ENCODE measurements at places on chromosomes 16 and 17.

GRCh38 chr17:80259457-80260068 lies 1.1 kb upstream of the RNF213 start:
- DNase-seq: no peak

DNA sequence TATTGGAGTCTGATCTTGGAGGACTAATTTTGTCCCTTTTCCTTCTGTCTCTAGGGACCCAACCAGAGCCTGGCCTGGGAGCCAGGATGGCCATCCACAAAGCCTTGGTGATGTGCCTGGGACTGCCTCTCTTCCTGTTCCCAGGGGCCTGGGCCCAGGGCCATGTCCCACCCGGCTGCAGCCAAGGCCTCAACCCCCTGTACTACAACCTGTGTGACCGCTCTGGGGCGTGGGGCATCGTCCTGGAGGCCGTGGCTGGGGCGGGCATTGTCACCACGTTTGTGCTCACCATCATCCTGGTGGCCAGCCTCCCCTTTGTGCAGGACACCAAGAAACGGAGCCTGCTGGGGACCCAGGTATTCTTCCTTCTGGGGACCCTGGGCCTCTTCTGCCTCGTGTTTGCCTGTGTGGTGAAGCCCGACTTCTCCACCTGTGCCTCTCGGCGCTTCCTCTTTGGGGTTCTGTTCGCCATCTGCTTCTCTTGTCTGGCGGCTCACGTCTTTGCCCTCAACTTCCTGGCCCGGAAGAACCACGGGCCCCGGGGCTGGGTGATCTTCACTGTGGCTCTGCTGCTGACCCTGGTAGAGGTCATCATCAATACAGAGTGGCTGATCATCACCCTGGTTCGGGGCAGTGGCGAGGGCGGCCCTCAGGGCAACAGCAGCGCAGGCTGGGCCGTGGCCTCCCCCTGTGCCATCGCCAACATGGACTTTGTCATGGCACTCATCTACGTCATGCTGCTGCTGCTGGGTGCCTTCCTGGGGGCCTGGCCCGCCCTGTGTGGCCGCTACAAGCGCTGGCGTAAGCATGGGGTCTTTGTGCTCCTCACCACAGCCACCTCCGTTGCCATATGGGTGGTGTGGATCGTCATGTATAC lies 8.0 kb downstream of the GPRC5C start:
- DNase-seq: no peak

- no peak for DNase-seq
Observed at GRCh38 chr17:80168371-80168770, 1.5 kb upstream of the CARD14 start.

DNA sequence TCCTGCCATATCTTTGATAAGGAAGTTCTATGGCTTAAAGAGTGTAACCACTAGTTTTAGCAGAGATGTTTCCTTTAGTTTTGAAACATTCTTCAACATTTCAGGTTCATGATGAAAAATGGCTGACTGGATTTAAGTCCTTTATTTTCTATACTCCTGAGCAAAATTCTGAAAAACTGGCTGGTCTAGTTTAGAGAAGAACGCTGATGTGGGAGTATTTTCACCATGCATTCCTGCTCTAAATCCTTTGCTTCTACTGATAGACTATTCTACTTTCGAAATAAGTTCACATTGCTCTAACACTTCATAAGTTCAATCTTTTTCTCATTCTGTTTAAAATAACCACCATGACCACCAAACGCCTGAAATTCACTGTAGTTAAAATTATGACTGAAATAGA lies 281.9 kb downstream of the FTO start:
- no peak for DNase-seq

GRCh38 chr16:70611224-70611598 lies 35.1 kb upstream of the IL34 start:
- no peak for DNase-seq

DNA sequence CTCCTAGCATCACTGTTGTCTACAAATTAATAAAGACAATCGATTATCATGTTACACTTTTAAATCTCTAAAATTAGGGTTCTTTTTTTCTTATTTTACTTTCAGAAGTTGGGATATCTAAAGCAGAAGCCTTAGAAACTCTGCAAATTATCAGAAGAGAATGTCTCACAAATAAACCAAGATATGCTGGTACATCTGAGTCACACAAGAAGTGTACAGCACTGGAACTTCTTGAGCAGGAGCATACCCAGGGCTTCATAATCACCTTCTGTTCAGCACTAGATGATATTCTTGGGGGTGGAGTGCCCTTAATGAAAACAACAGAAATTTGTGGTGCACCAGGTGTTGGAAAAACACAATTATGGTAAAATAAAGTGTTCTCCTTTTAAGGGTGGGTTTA lies 2.4 kb downstream of the RAD51C start:
- DNase-seq: no peak

- no peak for DNase-seq
Observed at GRCh38 chr17:61053469-61053868, 346.2 kb upstream of the TBX2 start.

DNA sequence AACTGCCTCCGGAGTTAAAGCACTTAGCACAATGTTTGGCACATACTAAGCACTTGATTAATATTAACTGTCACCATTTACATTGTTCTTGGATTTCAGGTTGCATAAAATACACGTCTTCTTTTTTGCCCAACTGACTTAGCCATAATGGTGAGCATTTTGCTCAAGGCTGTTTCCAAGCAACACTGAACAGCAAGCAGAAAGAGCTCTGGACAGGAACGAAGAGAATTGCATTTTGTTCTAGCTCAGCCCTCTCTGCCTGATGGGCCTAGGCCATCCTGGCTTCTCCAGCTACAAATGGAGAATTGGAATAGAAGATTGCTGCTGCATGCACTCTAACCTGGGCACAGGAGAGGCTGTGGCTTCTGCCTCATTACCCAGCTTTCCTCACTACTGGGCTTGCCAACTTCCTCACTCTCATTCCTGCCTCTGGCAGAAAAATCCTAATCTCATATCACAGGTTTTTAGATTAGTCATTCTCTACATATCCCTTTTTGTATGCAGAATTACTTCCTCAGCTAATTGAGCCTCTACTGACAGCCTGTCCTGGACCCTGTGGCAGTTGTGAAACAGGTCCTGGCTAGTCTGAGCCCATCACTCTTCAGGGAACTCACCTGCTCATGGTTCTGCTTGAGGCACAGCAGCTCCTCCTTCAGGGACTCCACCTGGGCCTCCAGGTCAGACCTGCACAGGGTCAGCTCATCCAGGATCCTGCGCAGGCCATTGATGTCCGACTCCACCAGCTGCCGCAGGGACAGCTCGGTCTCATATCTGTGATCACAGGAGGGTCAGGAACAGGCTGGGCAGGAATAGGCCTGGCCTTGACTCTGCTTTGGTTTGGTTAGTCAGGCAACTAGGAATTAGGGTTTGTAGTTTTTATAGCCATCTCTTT lies 2.5 kb downstream of the KRT33A start:
- no peak for DNase-seq

GRCh38 chr16:12010388-12011251 lies 34.1 kb downstream of the SNX29 start:
- no peak for DNase-seq

DNA sequence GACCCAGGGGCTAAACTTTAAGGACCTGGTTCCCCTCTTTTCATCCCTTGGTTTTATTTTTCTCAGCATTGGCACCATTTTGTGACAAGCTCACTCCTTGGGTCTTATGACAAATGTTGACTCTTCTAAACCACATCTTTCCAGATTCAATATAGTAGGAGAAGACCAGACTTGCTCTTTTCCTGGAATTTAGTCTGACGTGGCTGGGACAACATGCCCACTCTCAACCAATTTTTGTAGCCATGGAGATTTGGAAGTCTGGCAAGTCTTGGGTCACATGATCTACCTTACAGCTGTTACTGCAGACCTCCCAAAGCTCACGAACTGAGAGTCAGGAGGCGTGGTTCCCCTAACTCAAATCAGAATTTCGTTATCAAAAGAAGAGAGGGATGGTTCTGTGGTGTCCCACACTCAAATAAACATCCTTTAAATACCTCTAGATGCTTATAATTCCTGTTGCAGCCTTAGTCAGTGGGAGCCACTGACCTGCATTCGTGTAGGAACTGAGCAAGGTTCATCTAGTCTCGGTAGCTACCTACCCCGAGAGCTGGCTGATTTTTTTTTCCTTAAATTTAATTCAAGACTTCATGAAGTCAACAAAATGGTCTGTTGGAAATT lies 683.5 kb downstream of the MAF start:
- no peak for DNase-seq

- peak; percentile 51 for DNase-seq
Observed at GRCh38 chr17:48997827-48998586, 822 bp downstream of the IGF2BP1 start.

DNA sequence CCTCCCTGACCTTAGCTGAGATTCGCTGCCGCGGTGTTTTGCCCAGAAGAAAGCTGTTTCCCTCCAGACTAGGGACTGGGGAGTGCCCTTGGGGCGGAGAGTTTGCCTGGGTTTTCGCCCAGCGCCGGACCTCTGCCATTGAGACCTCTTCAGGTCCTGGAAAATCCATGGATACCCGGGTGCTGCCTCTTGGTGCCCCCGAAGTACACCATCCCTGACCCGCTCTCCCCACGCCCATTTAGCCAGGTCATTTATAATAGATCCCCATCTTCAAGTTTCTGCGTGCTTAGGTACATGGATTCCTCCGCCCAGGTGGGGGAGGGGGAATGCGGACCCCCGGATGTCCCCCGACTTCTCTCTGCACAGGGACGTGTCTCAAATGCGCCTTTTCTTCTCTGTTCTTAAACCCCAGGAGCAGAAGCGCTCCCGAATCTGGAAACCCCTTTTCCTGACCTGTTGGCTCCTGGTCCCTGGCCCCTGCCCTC lies 15.0 kb upstream of the CBX8 start:
- no peak for DNase-seq

DNA sequence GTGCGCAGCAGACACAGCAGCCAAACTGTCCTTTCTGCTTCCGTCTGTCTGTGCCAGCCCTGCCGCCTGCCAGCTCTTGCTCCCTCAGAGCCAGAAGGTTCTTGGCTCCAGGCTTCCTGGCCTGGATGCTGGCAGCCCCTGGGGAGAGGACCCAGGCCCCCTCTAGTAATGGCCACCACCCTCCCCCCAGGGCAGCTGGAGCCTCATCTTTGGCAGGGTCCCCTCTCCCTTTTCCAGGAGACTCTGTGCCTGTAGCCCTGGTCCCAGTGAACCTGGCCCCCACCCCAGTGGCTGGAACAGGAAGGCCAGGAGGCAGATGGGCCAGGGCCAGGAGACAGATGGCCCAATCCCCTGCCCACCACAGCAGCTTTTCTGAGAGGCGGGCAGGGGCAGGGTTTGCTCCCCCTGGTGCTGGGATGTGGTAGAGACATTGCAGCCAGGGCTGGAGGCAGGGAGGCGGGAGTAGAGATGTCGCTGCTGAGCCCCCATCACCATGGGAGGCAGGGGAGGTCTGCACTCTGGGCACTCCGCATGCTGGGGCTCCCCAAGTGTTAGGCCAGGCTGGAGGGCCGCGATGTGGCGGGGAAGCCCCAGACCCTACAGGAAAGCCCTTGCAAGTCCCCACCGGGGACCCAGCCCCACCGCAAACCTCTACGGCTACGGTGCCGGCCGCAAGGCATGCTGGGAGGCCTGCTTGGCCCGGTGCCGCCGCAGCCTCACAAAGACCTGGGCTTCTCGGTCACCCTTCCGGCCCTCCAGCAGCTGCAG lies 16.7 kb downstream of the UNC13D start:
- DNase-seq: peak; percentile 81

GRCh38 chr16:47787696-47788095 lies 326.6 kb downstream of the PHKB start:
- DNase-seq: no peak

GRCh38 chr16:54355251-54355650 lies 68.7 kb upstream of the IRX3 start:
- DNase-seq: no peak

GRCh38 chr16:22664561-22664997 lies 149.4 kb upstream of the HS3ST2 start:
- no peak for DNase-seq

GRCh38 chr17:17109907-17110306 lies 67.7 kb downstream of the MPRIP start:
- DNase-seq: no peak

DNA sequence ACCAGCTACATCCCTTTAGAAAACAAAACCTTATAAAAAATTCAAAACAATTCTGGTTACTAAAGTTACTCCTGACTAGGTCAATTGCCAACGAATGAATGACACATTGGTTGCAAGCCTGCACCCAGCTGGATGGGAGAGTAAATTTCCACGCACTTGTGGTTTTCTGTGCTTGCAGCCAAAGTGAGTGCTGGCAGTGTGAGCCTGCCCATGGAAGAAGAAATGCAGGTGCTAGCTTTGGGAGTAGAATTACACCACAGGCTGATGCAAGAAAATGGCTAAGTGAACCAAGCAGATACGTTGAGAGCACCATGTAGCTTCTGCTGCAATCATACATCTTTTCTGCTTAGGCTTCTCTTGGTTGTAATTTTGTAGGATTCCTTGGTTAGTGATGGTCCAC lies 74.6 kb downstream of the SYCE1L start:
- no peak for DNase-seq

- DNase-seq: no peak
Observed at GRCh38 chr16:62256406-62256805, 220.2 kb upstream of the CDH8 start.

DNA sequence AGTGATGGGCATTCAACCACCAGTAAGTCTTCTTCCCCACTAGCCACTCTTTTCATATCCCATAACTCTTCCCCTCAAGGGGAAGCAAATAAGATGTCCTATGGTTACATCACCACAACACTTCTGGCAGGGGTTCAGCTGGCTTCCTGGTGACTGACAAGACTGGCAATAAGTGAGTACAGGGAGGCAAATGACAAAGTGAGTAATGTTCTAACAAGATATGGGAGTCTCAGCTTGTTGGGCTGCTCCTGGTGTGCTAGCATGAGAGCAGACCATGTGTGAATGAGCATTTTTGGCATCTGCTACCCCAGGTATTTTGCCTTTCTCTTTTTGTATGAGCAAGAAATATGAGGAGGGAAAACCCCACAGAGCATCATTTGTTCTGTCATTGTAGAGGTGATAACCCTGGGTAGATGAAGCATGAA lies 9.9 kb downstream of the TMIGD1 start:
- DNase-seq: peak; percentile 59

GRCh38 chr16:35565626-35566025 lies 2106.2 kb downstream of the TP53TG3F start:
- DNase-seq: no peak

- DNase-seq: no peak
Observed at GRCh38 chr17:82188001-82188961, 24.4 kb downstream of the CCDC57 start.

DNA sequence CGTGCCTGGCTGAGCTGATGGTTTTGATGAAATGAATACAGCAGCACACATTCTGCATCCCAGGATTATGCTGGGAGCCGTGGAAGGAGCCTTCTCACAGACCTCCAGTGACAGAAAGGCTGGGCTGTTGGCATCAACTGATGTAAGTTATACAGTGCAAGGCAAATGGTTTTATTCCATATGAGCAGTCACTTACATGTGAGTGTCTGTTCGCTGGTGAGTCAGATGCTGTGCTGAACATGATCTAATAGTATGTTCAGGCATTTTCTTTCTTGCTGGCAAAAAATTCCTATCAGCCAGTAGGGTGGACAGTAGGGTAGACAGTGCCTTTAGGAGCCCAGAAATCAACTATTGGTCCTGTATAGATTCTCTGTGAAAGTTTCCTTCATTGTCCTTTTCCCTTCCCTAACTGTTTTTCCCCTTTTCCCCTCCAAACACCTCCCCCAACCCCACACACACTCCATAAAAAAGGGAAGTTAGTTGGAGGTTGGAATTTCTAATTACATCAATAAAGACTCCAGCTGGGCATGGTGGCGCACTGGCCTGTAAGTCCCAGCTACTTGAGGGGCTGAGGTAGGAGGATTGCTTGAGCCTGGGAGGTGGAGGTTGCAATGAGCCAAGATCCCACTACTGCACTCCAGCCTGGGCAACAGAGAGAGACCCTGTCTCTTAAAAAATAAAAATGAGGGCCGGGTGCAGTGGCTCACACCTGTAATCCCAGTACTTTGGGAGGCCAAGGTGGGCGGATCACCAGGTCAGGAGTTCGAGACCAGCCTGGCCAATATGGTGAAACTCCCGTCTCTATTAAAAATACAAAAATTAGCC lies 36.2 kb downstream of the LDHD start:
- DNase-seq: no peak

All from activated CD8-positive, alpha-beta memory T cell treated with anti-CD3 and anti-CD28 coated beads, Interleukin-2, amount 50 U/mL, for 48 hours (primary cell).